AG04450 (cell line): ENCODE measurements at places on chromosomes 2 and 18.
A peak's percentile ranks its signal among the peaks of the same experiment; 100 is the strongest.

DNA sequence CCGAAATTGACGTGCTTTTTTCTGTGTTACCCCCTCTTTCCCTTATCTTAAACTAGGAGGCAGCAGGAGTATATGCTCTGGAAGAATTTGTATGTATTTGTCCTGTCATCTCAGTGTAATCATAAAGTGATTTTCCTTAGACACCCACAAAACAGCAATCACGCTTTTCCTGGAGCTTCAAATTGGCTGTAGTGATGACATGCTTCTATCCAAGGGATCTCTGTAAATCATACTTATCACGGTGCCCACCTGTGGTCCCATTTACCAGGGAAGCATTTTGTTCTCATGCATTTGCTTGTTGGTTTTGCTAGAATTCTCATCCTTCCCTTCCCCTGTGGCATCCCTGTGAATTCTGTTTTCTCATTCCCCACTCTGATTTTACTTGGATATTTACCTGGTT is 220.8 kb upstream of the THUMPD2 start:
- no peak for DNase-seq

DNA sequence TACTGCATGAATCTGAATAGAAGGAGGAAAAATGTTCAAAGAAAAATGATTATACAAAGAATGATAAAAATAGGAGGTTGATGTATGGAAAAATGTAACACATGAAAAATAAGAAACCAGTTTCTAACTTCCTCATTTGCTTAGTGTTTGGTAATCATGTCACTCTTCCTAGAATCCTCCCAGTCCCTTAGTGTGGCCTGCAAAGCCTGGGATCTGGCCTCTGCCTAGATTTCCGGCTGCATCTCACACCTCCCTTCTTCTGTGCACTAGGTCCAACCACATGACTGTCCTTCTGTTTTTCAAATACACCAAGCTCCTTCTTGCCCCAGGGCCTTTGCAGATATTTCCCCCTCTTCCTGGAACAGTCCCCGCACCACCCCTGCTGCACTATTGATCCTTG is 76.8 kb upstream of the RBMS1 start:
- DNase-seq, result no peak

- peak; percentile 24 for DNase-seq
These were observed 651 bp downstream of the STK17B start for GRCh38 chr2:196170606-196171247.

GRCh38 chr2:152493945-152494528 is 159.1 kb downstream of the FMNL2 start:
- DNase-seq, result no peak

DNA sequence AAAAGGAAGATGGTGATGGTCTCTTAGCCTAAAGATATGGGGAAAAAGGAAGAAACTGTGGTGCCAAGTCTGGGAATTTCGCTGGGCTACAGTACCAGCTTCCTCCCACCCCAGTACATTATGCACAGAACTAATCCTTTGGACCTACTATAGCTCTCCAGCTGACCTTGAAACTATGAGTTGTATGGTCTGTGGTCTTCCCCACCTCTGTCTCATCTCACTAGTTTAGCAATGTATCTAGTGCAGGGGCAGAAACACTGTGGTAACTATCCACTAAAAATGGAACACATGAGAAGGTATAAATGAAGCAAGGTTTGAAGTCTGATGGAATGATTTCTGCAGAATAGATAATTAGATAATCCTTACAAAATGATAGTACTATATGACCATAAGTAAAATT is 190.4 kb upstream of the CCDC150 start:
- DNase-seq, result no peak

DNA sequence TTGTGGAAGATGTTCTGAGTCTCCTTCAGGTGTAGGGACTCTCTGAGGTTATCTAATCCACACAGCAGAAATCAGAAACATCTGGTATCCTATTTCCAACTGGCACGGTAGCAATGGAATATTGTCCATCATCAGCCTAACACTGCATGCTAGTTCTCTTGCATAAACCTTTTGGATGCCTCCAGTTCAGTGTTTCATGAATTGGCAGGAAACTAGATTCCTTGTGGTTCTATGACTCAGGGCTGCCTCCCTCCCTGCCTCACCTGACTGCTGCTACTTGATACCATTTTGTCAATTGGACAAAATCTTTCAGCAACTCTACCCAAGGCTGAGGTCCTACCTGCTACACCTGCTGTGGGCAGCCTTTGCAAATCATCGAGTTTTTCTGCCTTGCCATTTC is 130.9 kb downstream of the TPGS2 start:
- peak; percentile 75 for DNase-seq

GRCh38 chr2:8658064-8658862 is 23.6 kb upstream of the ID2 start:
- DNase-seq, result no peak

DNA sequence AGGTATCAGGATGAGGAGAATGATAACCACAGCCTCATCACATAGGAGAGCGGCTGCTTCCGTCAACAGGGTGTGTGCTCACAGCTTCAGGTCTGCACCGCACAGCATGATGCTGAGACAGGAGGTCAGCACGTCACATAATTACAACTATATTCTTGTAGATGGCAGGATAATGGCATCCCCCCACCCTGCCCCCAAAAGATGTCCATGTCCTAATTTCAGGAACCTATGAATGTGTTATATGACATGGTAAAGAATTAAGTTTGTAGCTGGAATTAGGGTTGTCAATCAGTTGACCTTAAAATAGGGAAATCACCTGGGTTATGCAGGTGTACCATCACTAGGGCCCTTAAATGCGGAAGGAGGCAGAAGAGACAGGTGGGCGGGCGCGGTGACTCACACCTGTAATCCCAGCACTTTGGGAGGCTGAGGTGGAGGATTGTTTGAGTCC is 73.9 kb downstream of the ARL4C start:
- DNase-seq, result no peak

DNA sequence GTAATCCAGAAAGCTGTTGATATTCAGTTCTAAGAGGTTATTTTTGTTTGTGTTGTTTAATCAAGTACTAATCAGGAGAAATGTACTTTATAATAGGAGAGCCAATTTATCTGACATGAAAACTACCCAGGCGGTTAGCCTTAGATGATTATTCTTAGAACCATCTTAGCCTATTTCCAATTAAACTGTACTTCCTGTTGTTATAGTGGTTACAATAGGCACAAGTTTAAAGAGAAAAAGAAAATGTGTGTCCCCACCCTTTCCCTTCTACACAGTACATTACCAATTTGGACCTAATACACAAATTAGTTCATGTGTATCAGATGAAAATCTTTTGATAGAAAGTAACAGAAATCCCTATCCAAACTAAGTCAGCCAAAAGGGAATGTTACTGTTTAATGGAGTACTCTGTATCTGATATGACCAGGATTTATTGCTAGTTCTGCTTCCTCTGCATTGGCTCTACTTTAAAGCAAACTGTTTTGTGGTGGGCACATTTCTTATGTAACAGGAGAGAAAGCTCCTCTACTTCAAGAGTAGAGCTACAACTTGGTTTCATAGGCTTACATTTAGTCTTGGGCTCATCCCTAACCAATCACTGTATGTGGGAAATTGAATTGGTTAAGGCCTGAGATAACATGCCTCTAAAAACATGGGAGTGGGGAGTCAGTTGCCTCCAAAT is 217.9 kb downstream of the UBE2E3 start:
- DNase-seq, result no peak

- DNase-seq, result no peak
These were observed 137.7 kb upstream of the PKDCC start for GRCh38 chr2:41910126-41910525.

DNA sequence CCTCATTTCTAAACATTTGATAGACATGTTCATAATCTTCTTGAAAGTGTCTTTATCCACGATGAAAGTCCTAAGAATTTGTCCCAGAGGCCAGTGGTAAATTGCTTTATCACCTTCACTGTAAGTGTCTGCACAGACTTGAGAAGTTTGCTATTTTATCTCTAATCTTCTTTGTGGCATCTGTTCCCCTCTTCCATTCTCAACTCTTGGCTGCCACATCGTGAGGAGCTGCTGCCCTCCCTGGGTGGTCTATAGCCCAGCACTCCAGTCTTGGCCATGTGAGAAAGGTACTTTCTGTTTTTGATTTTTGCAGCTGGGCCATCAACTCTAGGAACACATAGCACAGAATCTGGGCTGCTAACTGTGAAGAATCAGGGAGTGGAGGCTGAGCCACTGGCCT is 45.5 kb downstream of the SLC14A2 start:
- DNase-seq, result no peak

GRCh38 chr18:44876024-44876423 is 195.3 kb downstream of the SETBP1 start:
- no peak for DNase-seq

DNA sequence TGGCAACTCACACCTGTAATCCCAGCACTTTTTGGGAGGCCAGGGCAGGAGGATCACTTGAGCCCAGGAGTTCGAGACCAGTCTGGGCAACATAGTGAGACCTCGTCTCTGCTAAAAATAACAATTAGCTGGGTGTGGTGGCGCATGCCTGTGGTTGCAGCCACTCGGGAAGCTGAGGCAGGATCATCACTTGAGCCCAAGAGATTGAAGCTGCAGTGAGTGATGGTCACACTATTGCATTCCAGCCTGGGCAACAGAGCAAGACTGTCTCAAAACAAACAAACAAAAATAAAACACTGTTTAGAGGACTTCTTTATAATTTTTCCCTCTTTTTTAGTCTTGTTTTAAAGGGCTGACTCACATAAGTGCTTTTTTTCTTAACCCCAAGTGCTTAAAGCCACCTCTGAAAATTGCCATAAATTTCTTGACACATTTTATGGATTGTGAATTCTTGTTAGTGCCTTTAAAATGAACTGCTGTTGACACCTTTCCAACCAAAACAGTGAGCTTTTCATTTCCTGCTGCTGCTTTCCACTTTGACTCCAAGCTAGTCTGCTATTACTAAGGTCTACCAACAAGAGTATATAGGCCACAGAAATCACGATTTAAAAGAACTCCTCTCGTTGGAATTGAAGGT is 41.7 kb downstream of the CYP20A1 start:
- no peak for DNase-seq

DNA sequence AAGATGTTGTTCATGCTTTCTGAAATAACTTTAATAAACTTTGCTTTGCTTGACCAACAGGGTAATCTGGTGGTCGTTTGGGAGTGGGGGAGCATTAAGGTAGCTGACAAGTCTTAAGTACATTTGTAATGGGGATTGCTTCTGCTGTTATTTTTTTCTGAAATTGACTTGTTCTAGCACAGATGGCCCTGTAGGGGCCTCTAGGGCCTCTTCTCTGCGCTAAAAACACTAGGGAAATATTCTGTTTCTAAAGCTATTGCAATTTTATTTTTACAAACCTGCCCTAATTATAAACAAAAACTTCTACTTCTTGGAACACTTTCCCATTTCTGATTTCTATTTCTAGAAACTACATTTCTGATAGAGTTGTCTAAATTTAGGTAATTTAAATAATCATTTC is 191.3 kb upstream of the KCNJ3 start:
- DNase-seq, result no peak

- DNase-seq, result no peak
These were observed 673.8 kb downstream of the ARHGAP15 start for GRCh38 chr2:143802871-143803650.

GRCh38 chr2:101820519-101820918 is 123.0 kb downstream of the MAP4K4 start:
- no peak for DNase-seq

DNA sequence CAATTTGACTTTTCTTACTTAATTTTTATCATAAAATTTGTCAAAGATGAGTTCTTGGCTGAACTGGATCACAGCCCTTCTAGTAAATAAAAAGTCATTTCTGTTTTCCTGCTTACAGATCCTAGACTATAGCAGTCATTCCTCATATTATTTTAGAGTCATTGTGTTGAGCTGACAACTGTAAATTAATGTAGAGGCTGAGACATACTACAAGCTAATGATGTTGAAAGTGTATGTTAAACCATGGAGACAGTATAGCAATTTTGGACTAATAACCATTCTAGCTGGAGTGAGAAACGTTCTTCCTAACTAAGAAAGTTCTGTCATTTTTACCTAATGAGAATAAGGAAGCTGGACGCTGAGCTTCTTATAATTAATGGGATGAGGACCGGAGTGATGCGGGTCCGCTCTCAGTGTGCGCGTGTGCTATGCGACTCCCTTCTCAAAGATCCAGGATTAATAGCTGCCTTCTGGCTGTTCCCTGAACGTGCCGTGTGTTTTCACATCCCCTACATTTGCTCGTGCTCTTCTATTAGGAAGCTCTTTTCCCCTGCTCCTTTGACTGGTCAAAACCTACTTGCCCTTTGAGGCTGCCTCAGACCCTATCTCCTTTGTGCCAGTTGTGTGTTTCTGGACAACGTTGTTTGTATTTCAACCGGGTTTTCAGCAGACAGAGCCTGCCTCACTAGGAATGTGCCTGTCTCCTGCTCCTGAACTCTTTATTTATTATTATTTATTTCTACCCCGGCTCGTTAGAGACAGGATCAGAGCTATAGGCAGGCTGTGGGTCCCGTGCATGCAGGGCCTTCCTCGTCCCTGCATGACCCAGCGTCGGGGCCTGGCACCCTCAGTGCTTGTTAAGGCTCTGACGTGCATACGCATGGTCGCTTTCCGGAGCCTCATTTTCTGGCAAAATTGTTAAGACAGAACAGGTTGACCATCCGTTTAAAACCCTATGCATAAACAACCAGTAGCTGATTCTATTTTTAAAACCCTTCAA is 182.6 kb downstream of the DCDC2C start:
- DNase-seq, result no peak

GRCh38 chr2:42233976-42234441 is 64.9 kb downstream of the EML4 start:
- peak; percentile 73 for DNase-seq

DNA sequence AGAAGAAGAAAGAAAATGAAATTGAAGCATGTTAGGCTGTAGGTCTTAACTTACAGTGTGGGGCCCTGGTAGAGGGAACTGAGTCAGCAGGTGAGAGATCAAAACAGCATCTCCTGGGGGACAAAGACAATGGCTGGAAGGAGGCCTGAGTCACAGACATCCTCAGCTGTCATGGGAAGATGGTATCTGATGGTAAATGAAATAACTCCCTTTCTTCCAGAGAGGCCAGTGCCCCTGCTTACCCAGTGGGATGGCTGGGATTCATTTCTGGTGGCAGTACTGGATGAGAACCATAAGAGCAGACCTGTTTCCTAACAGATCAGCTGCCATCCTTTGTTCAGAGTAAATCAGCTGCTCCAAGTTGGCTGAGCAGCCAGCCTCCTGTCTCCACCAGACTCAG is 251.3 kb upstream of the EPAS1 start:
- no peak for DNase-seq

DNA sequence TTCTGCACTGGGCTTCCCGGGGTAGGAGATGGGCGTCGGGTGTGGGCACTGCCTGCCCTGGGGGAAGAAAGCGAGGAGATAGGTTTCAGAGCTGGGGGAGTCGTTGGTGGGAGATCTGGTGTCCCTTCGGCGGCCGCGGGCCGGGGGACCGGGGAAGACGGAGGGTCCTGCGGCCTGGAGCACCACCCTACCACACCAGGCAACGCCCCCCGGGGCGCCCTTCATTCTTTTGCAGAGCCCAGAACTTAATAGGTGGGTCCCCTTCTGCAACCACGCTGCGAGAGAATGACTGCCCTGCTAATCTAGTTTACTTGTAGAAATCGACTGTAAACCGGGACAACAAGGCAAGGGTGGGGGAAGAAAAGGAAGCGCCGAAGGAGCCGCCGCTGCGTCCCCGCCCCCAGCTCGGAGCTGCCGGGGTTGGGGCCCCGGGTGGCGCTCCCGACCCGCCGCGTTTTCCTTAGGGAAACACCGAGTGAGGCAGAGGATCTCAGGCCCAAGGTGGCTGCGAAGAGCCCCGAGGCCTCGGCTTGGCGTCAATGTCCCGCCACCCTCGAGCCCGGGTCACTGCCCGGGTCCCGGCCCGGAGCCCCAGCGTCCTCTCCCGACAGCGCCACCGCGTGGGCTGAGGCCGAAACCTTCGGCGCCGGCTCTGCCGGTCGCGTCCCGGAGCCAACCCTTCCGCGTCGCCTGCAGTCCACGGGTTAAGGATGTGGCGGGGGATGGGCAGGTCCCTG is 5.4 kb upstream of the SATB2 start:
- DNase-seq, result no peak
